ENCODE measurements at places on chromosomes 5 and 9.

DNA sequence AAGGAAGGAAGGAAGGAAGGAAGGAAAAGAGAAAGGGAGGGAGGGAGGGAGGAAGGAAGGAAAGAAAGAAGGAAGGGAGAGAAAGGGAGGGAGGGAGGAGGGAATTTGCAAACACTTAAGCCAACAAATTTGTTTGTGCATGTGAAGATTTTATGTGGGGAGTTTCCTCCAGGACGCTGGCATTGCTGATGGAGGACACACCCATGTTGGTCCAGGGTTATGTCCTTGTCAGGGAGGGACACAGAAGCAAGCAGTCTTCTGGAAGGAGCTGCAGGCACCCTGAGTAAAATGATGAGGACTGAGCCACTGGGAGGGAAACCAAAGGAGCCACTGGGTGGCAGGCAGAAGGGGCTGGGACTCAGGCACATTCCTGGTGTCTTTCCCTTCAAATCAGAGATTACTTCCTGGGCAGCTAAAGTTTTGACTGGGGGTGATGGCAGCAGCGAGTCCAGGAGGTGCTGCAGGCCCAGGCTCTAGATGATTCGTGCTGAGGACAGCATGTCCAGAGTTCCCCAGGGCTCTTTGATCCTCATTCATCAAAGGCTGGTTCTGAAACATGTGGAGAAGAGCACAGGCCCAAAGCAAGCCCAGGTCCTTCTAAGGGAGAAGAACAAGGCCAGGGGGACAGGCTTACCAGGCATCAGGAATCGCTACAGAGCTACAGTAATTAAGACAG, 109.2 kb downstream of the PAX5 start:
- no peak for DNase-seq

DNA sequence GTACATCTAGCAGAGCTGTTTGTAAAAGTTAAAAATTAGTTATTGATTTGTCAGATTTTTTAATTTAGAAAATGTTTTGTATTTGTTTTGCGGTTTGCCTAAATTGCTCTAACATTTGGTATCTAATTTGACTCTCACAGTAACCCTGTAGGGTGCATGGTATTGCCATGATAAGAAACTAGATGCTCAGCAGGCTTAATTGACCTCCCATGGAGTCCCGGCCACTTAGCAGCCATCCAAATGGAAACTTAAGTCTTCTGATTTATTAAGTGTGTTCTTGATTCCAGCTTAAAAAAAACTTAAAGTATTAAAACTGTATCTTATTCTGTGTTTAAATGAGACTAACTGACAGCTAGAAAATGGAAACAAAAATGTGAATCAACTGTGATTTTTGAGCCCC, 54.5 kb downstream of the CAST start:
- no peak for DNase-seq

GRCh38 chr9:94150890-94151650, 66.8 kb downstream of the PTPDC1 start:
- DNase-seq = no peak

- DNase-seq = no peak
Measured at GRCh38 chr9:133682818-133683585, 46.8 kb downstream of the DBH start.

DNA sequence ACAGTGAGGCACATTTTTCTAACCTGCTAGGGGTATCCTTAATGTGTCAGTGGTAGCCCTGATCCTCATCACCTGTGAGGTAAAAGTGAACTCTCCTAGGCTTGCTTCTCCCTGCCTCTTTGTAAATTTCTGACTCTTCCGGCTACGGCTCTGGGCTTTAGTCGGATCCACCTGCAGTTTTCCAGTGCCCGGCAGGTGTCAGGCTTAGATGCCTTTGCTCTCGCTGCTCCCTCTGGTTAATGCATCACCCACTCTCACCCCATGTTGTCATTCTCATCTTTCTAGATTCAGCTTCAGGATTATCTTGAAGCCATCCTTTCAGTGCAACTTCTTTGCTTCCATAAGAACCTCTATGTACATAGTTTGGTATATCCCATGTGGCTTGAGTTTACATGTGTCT, 3.6 kb downstream of the CEP78 start:
- DNase-seq = no peak

DNA sequence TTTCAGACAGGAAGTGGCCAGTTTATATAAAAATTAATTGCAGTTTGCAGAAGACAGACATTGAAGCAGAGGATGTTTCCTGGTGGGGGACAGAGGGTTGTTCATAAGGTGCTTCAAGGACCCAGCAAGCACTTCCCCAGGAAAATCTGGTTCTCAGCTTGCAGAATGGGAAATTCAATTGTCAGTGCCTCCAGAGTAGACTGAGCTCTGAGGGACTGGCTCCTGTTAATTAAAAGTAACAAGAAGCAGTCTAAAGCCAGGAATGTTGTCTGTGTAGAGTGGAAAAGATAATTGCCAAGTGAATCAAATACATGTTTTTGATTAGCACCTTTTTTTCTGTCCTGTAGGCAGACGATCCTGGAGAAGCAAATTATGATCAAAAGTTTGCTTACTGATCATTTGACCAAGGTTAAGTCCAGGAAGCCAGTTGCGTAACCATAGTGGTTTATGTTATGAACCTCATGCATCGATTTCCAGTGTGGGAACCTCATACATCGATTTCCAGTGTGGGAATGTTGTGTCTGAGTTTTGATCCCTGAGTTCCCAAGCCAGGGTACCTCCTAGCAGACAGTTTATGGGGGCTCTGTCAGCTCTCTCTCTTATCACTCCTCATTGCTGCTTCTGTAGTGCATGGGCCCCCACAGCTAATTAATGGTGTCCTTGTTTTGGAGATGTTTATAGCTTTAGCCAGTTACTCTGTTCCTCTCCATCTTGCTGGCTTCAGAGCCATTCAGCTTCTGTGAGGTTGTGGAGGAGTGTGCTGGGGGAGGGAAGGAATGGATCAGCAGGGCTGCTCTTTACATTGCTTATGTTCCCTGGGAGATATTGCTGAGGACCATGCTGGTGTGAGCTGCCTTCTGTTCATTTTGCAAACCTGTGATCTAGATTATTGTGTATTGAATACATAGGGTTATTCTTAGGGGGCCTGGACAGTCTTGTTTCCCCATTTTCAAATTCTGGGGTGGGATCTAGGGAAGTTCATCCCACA, 17.1 kb downstream of the MSANTD3 start:
- no peak for DNase-seq

DNA sequence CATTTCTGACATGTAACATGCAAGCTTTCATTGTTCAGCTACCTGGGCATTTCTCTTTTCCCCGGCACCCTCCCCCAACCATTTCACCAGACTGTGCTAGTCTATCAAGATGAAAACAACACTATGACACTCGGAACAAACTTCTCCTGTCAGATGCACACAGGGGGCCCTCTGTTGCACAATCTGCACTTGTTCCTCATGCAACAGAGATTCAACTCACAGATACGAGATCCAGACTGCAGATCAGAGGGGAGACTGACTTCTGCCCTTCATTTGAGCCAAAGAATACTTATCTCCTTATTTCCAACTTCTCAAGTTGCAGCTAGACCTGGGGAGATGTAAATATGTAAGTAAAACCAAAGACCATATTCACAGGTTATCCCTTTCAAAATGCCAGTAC, 15.7 kb upstream of the FST start:
- no peak for DNase-seq

- DNase-seq = no peak
Measured at GRCh38 chr9:14157191-14157590, 156.8 kb downstream of the NFIB start.

DNA sequence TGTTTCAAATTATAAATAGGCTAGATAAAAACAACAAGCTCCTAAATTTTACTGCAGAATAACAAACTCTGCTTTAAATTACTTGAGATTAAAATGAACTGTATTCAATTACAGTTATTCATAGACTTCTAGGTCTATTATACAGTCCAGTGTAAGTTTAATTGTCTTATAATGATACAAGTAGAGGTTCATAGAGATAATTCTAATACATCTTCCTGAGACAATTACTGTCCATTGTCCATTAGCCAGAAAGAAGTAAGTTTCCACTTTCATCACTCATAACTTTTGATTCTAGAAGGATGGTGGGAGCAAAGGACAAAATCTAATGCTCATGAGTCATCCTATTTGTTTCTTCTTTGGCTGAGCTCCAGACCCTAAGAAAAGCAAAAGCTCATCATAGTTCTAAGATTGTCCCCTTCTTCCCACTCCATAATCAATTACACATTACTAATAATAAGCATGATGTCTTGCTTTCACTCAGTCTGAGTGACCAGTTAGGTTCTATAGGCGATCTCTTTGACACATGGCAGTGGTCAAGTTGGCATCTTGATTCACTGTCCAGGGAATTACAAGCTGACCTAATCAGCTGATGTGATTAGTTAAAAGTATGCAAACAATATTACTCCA, 502.5 kb upstream of the IZUMO3 start:
- DNase-seq = no peak

DNA sequence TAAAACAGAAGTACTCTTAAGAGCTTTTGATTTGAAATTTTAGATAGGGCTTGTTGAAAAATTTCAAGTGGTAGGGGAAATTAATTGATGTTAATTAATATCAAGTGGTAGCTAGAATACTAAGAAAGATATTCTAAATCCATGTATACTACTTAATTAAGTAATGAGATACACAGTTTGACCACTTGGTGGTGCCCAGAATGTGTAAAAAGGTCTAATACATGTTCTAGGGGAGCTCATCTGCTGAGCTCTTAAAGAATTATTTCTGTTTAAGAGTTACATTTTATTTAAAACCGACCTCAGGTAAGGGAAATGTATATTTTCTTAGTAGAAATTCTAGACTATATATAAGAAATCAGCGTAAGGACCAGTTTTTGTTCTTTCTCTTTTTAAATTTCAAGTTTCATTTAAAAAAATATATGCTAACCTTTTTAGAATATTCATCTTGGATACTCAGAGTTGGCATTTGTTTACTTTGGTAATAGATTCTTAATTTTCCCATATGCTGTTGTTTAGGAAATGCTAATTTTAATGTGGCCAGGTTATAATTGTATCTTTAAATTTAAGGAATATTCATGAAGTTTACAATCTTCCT, 61.5 kb downstream of the LNPEP start:
- DNase-seq = no peak

DNA sequence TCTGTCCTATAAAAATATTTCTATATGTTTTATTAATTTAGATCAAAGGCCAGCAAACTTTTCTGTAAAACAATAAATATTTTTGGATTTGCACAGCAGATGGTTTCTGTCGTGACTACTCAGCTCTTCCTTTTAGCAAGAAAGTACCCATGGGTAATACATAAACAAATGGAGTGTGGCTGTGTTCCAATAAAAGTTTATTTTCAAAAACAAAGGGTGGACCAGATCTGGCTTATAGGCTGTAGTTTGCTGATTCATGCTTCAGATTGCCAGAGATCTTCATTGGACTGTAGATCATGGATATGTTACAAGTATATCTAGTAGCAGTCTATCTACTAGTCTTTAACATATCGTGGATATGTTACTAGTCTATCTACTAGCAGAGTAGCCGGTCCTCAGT, 590.5 kb downstream of the CSNK1G3 start:
- no peak for DNase-seq

GRCh38 chr5:12659686-12660085, 755.4 kb upstream of the CTNND2 start:
- no peak for DNase-seq

DNA sequence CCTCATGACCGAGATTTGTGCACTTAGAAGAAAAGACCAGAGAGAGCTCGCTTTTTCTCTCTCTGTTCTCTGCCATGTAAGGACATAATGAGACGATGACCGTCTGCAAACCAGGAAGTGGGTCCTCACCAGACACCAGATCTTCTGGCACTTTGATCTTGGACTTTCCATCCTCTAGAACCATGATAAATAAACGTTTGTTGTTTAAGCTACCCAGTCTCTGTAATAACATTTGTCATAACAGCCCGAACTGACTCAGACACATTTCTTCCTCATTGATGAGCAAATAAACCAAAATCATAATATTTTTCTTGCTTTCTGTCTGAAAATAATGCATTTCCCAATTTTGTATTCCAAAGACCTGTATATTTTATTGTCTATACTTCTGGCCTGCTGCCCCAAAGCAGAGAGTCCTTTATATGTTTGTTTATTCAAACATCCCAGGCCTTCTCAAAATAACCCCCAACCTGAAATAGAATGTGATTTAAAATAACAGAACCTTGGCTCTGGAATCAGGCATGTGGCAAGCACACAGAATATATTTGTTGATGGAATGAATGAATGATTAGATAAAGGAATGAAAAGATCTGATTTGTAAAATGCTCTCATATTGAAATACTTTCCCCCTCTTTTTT, 396.5 kb downstream of the ADGRV1 start:
- DNase-seq = no peak

GRCh38 chr9:115591584-115591984, 473.6 kb upstream of the TNC start:
- DNase-seq = peak; percentile 57

- DNase-seq = no peak
Measured at GRCh38 chr5:89228355-89228754, 345.4 kb upstream of the MEF2C start.

DNA sequence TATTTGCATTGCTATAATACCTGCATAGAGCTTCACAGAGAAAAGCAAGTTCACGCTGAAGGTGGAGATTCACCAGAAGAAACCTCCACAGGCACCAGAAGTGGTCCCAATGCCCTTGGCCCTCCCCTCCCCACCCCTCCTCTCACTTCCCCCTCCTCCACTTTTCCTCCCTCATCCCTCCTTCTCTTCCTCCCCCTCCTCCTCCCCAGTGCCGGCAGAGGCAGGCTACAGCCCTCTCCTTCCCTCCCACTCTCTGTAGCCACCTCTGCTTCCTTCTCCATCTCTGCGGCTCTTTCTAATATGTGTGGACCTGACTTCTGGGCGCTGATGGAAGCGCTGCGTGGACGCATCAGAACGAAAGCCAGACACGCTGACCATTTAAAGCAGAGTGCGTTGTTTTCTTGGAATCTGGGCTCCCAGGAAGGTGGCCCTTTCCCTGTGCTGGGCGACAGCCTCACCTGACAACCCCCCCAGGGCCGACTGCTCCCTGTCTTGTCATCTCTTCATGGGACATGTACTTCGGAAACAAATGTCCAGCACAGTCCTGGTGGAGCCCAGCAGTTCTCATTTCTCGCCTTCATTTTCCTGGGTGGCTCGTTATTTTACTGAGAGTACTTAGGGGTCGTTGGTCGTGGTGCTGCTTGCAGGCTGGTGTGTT, 29.5 kb downstream of the NDUFS6 start:
- DNase-seq = no peak

DNA sequence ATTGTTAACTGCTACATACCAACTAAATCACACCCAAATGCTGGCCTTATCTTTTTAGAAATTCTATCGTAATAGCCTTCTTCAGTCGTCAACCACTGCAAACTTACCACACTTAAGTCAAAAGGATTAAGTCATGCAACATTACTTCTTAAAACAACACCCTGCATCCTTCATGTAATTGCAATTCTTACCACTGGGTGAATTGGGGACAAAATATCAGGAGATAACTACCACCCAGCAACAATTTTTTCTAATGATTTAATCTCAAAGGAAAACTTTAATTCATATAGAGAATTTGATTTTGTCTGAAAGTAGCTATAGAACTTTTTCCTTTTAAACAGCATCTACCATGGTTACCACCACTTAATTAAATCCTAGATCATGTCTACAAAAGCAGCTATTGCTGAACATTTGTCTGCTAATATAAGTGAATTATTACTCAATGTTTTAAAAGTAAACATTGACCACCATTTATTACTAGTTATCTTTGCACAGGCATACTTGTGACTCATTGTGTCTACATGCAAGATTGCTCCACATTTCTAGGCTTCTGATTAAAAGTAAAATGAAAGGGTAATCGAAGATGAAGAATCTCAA, 10.5 kb downstream of the MLLT3 start:
- no peak for DNase-seq

- DNase-seq = no peak
Measured at GRCh38 chr5:171644536-171644935, 141.1 kb upstream of the SMIM23 start.

Data from NCI-H187 (cell line).